GM23338 (cell line): ENCODE measurements at places on chromosomes 5 and 9.
A peak's percentile ranks its signal among the peaks of the same experiment; 100 is the strongest.

- DNase-seq = no peak
Observed at GRCh38 chr5:160011471-160011870, 2.5 kb downstream of the TTC1 start.

DNA sequence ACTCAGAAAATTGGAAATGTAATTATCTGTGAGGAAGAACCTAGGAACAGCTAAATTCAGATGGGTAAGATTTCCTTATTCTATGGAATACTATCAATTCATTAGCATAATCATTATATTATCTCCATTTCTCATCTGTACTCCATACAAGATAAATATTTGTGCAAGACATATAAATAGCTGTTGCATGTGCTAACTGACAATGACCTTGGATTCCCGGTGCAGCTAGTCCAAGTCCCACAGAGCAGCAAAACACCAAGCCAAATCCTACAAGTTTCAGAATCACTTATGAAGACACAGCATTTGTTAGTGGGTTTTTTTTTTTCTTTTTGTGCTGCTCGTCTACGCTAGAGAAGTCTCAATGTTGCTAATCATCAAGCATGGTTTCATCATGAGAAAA is 64.8 kb downstream of the NUDT12 start:
- DNase-seq = no peak

- DNase-seq = no peak
Observed at GRCh38 chr5:74667396-74667795, 17.6 kb upstream of the HEXB start.

DNA sequence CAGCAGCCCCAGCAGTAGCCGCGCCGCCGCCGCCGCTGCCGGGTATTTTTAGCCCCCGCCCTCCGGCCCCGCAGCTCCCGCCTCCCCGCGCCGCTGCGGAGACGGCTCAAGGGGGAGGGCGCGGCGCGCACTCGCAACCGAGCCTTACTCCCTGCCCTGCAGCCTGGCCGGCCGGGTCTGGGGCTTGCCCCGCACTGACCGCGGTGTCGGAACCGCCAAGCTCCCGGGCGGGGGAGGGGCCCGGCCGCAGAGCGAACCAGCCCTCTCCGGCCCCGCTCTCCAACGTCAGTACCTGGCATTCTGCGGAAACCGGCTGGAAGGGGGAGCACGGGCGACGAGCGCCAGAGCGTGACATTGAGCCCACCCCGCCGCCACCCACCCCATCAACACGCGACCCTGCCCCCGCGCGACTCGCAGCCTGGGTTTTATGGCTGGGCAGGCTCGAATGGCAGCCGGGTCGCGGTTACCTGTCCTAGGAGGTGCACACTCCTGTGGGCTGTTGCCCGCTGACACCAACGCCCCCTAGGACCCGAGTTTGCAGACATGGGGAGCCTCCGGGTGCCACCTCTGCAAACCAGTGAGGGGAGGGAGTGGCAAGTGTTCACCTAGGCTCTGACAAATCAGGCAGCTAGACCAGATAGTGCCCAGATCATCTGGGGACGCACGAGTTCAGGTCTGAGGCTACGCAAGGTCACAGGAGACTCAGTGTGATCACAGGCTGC is at the start of gene ACSL6:
Gene ACSL6, minus strand, starts transcription at position 37 of the 722 bp plus-strand sequence. CDS start 105 bp downstream, outside the sequence.
- DNase-seq = peak; percentile 62

DNA sequence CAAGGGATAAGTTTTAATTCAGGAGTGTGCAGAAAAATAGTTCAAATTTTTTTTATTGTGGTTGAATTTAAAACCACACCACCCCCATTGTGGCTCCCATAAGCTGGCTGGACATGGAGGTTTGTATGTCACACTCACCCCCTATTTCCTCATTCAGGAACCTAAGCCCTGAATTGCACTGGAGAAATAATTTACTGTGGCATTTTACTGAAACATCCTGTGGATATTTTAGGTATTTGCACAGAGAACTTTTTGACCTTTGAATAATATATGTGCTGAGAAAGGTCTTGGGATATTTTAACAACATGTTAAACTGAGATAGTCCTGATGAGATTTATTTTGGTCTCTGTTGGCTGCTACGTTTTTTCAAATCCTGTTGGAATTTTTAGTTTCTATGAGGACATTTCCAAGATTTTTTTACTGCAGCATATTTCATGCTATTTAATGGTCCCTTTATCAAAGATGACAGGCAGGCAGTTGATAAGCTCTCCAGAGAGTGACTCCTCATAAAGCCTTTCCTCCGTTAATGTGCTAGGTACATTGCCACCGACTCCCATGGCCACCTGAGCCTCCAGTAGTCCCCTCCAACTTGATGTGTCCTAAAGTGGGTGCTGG is 51.2 kb upstream of the PALM2AKAP2 start:
- no peak for DNase-seq

DNA sequence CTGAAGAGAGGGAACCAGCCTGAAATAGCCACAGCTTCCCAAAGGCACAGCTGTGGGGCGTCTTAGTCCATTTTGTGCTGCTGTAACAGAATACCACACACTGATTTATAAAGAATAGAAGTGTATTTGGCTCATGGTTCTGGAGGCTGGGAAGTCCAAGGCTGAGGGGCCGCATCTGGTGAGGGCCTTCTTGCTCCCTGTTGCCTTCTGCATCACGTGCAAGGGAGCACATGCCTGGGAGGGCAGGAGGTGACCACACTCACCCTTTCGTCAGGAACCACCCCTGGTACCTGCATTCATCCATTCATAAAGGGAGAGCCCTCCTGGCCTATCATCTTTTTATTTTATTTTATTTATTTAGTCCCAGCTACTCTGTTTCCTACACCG is 10.4 kb downstream of the PLPP7 start:
- no peak for DNase-seq

DNA sequence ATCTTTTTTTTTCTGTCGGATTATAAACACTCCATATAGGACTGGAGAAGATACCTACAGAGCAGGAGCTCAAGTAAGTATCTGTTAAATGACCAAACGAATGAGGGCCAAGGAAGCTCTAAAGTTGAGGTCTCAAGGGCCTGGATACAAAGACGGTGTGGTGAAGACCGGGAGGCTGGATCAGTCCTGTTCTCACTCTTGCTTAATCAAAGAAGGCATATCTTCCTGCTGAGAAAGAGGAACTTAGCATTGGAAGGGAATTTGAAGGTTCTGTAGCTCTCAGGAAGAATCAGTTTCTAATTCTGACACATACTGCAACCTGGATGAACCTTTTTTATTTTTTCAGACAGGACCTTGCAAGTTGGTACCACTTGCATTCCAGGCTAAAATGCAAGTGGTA is 28.3 kb upstream of the PAX5 start:
- no peak for DNase-seq

GRCh38 chr9:87336914-87337333 is 160.7 kb upstream of the DAPK1 start:
- DNase-seq = peak; percentile 94

DNA sequence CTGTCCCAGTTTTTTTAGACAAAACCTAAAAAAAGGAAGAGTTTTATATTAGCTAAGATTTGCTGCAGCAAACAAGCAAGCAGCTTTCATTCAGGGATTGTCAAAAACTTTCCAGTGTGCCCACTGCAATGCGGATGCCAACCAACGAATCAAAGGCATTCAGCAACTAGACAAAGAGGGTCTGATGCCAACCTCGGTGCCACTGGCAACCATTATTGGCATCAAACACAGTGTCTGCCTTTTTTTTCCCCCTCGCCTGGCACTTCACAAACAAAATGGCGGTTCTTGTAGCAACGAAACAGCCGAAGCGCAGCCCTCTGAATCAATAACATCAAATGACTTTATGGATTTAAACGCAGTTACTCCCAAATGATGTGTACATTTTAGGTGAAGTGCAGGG is 10.4 kb downstream of the NFIB start:
- no peak for DNase-seq
